Effector CD8-positive, alpha-beta T cell (primary cell): ENCODE measurements at places on chromosomes 2 and 18.

- DNase-seq, result no peak
These were observed 34.0 kb upstream of the COL3A1 start for GRCh38 chr2:188940171-188940570.

GRCh38 chr2:158091647-158092046 is 10.0 kb upstream of the UPP2 start:
- no peak for DNase-seq

DNA sequence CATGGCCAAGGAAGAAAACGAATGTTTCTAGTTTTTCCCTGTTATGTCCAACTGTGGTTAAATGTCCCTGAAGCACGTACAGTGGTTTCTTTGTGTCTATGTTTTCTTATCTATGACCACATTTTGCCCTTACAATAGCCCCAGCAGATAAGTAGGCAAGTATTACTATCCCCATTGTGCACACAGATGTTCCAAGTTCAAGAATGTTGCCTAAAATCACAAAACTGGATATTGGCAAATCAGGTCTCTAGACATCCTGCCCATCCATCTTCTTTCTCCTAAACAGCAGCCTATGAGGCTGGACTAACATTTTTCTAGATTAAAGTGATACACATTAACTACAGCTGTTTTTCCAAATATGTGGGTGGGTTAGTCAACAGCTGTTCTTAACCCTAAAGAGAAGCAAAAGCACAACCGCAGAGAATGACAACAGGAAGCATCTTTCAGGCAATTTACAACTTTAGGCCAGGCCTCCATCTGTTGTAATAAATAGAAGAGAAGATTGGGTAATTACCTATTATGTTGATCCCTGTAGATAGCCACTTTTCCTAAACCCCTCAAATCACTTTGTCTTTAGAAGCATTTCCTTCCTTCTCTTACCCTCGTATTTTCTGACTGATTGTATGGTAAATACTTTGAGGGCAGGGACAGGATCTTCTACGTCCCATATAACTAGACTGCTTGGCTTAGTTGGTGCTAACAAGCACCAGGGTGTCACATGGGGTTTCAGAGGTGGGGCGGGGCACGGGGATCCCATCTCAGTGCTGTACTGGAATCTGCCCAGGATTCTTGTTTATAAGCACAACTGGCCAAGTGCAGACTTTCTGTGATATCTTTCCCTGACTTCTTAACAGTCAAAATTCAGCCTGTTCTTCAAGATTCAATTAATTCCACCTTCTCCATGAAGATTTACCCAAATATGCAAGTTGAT is 132.1 kb upstream of the SETBP1 start:
- DNase-seq, result no peak

DNA sequence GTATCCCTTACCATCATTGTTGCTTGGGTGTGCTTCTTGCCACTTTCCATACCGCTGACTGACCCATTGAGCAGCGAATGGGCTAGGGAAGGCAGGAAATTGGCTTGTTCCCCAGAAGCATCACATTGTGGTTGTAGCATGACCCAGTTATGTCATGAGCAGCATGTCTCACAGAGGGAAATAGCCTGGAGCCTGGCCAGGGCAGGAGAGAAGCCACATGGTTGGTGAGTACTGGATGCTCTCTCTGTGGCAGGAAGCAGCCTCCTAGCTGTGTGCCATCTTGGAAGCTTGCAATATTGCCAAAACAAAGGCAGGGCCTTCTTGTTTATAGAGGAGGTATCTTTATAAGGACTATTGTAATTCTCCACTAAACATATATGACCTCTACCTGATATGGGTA is 482.6 kb downstream of the PIK3C3 start:
- no peak for DNase-seq

DNA sequence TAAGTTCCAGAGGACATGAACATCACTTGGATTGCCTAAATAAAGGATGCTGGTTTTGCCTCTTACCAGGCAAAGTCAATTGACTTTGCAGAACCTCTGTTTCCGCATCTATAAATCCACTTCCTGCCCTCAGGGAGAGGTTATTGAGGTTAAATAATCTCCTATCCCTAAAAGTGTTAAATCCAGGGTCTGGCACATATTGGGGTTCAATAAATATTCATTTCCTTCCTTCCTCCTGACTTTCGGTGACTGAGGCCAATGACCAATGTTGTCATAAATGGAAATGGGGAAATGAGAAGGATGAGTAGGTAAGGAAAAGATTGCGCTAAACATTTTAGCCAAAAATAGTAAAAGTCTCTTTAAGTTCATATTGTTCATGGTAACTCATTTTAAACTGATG is 16.0 kb downstream of the BCL2 start:
- DNase-seq, result no peak

GRCh38 chr2:202780514-202781021 is 91.0 kb downstream of the ICA1L start:
- no peak for DNase-seq

GRCh38 chr2:204112084-204112770 is 175.7 kb downstream of the ICOS start:
- no peak for DNase-seq

GRCh38 chr18:25053466-25053865 is 298.5 kb downstream of the ZNF521 start:
- DNase-seq, result no peak
